ENCODE measurements at places on chromosomes 5 and 9.

DNA sequence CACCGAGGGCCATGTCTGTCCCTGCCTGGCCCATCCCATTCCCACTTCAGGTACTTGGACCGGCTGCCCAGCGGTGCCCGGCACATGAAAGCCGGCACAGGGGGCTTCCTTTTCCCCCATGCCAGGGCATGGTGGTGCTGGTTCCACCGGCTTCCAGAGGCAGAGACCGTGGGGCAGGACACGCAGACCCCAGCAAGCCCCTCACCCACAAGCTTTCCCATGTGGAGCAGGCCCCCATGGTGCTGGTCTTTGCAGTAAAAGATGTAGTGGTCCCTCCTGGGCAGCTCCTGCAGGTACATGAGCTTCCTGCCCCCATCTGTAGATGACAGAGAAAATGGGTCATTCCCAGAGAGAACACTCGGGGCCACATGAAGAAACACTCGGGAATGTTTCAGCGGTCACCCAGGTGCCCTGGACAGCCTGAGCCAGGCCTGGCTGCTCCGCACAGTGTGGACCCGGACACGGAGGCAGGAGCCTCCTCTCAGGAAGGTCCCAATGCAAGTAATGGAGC lies 2.0 kb downstream of the OBP2B start:
- no peak for DNase-seq

DNA sequence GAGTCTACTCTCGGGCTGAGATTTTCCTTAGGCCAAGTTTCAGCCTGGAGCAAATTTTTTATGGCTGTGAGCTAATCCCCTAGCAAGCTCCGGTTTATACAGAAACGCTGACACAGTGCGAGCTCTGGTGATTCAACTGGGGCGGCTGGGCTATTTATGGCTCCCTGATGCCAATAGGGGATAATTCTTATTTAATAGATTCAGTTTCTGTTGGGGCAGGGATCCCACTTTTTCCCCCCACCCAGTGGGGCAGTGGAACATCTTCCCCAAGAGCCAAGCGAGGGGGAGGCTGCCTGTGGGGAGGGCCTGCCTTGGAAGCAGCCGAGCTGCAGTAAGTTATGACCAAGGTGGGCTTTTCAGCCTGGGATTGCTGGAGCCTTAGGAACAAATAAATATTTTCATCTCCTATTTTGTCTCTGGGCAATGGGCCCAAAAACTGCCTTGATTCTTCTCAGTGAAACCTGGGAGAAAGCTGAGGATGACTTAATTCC lies 129.1 kb downstream of the MACROH2A1 start:
- DNase-seq: no peak

GRCh38 chr9:137462396-137462985 lies 3.4 kb upstream of the NSMF start:
- no peak for DNase-seq

DNA sequence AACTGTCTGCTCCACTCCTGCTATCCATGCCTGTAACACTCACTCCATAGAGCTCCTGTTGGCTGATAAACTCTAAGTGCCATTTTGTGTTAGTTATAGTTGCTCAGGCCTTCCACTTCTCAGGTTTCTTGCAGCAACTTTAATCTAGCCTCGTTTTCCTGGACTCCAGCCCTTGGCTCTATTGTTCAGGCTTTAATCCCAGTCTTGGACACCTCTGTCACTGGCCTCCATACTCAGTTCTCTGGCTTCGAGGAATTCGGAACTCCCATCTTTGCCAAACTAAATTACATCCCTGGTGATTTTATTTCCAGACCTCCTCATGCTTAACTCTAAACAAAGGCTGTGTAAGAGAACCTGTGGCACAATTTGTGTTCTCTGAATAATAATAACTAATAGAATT lies 39.8 kb downstream of the EMB start:
- DNase-seq: no peak

- DNase-seq: no peak
Measured at GRCh38 chr5:67897980-67898379, 317.6 kb upstream of the PIK3R1 start.

DNA sequence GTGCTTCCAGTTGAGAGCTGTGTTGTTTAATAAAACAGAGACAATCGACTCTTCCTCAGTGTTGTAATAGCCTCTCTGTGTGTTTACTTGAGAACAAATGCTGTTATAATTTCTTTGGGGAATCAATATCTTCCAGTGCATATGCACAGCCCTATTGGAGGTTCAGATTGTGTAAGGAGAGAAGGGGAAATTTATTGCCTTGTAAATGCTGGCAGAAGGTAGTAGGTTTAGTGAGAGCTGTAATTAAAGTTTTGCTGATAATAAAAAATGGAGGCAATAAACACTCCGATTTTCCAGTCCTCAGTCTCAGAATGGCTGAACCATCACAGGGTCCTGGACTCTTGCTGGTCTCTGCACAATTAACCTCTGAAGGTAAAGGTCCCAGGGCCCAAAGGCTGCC lies 128.3 kb downstream of the C5orf15 start:
- no peak for DNase-seq

DNA sequence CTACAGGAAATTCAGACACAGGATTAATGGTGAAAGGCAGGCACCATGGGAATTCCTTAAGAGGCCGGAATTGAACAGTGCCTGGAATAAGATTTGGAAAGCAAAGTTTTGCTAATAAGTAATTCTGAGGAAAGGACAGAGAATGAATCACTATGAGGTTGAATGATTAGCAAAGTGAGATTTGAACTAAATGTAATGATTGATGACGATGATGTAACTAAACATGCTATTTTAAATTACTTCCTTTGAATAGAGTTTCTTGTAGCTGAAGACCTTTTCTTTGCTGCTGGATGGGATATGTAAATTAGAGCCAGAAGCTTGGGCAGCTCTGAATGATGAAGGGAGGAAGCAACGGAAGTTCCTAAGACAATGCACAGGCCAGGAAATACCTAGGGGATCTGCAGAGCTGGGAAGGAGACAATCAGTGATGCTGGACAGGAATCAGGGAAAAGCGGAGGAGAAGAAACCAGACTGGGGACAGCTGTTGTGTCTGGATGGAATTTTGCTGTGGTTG lies 482.0 kb downstream of the PSAT1 start:
- DNase-seq: no peak

- DNase-seq: no peak
Measured at GRCh38 chr9:70873506-70873905, 247.9 kb downstream of the TRPM3 start.

- no peak for DNase-seq
Measured at GRCh38 chr5:160326981-160327380, 14.6 kb upstream of the CCNJL start.

GRCh38 chr5:73938280-73938937 lies 312.4 kb downstream of the ARHGEF28 start:
- no peak for DNase-seq
